ENCODE measurements at places on chromosomes 6 and 20. TPM values are rescaled to one million over a fixed set of nuclear protein-coding genes. Genes with fewer than 3 reads are reported as not detected.
A peak's percentile ranks its signal among the peaks of the same experiment; 100 is the strongest.

GRCh38 chr6:71979911-71980310 is 93.6 kb downstream of the RIMS1 start:
- DNase-seq, result no peak
- no peak overlapping the region for H3K27ac ChIP-seq
- H3K36me3 ChIP-seq, result no peaks in the 10 kb centered on the region
- H3K4me1 ChIP-seq, result no peaks in the 10 kb centered on the region
- H3K27me3 ChIP-seq, result no peaks in the 10 kb centered on the region
- H3K4me3 ChIP-seq, result no peak overlapping the region

DNA sequence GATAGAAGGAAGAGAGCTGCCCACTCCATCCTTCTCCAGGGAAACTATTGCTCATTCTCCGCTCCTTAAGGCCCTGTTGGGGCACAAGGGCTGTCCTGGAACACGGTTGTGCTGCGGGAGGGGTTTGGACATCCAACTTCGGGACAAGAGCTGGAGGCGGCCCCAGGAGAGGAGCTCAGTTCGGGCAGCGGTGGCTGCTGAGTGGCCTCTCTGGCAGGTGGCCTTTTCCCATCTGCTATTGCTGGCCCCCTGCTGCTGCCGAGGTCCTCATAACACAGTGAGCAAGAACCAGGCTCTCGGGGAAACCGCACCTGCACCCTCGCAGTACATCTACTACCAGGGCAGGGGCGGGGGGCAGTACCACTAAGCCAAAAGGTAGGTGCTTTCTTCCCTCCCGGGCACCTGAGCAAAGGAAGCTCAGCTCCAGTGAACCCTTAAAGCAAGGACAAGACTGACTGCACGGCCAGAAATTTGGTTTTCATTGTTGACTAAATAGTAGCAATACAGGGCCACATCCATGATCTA is 63.7 kb downstream of the PSMG4 start:
- H3K4me3 ChIP-seq, result no peak overlapping the region
- H3K4me1 ChIP-seq, result peaks cover 36% of the 10 kb centered on the region
- peaks cover 6% of the 10 kb centered on the region for H3K27me3 ChIP-seq
- DNase-seq, result no peak

GRCh38 chr6:157859775-157860504 is 36.9 kb downstream of the SNX9 start:
- peaks cover 35% of the 10 kb centered on the region for H3K36me3 ChIP-seq
- no peak for DNase-seq
- H3K27me3 ChIP-seq, result peaks cover 8% of the 10 kb centered on the region
- no peak overlapping the region for H3K27ac ChIP-seq

- H3K27ac ChIP-seq, result no peak overlapping the region
- peaks cover 72% of the 10 kb centered on the region for H3K4me1 ChIP-seq
- H3K27me3 ChIP-seq, result no peaks in the 10 kb centered on the region
- H3K4me3 ChIP-seq, result peak overlapping the region; percentile 46
Measured at GRCh38 chr20:62063315-62063980, 2.2 kb downstream of the TAF4 start.

- H3K27ac ChIP-seq, result peak overlapping the region; percentile 39
- H3K27me3 ChIP-seq, result no peaks in the 10 kb centered on the region
- H3K36me3 ChIP-seq, result peaks cover 1% of the 10 kb centered on the region
- no peak for DNase-seq
- peak overlapping the region; percentile 68 for H3K4me3 ChIP-seq
- peaks cover 24% of the 10 kb centered on the region for H3K4me1 ChIP-seq
Measured at GRCh38 chr6:5497896-5498578, 236.7 kb downstream of the FARS2 start.

GRCh38 chr20:677957-678356 is 2.4 kb upstream of the SCRT2 start:
- DNase-seq, result no peak
- no peak overlapping the region for H3K4me3 ChIP-seq
- no peak overlapping the region for H3K27ac ChIP-seq
- no peaks in the 10 kb centered on the region for H3K36me3 ChIP-seq

Gene PRSS16
- total RNA-seq, result 5.6 TPM

DNA sequence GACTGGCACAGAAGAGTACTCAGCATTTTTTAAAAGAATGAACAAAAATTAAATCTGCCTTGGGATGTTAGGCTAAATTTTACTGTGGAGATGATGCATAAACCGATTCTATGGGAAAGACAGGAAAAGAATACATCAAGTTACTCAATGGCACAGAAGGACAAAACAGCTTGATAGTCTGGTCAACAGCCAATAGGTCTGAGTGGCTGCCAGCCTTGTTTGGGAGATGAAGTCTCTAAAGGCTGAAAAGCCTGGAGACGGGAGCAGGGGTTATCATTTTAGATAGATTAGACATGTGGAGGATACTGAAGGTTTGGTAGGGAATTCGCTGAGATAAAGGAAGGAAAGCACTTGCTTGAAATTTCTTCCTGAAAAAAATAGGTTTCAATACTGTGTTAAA is 56.3 kb upstream of the LAMA2 start:
- no peak for DNase-seq
- H3K4me1 ChIP-seq, result no peaks in the 10 kb centered on the region
- H3K27me3 ChIP-seq, result peaks cover 22% of the 10 kb centered on the region

Gene PHF3
- total RNA-seq, result 72.6 TPM

GRCh38 chr6:154848580-154848979 is 115.4 kb downstream of the SCAF8 start:
- peaks cover 29% of the 10 kb centered on the region for H3K4me1 ChIP-seq
- peak overlapping the region; percentile 17 for H3K27ac ChIP-seq
- H3K27me3 ChIP-seq, result no peaks in the 10 kb centered on the region
- H3K4me3 ChIP-seq, result no peak overlapping the region
- peaks cover 15% of the 10 kb centered on the region for H3K36me3 ChIP-seq

DNA sequence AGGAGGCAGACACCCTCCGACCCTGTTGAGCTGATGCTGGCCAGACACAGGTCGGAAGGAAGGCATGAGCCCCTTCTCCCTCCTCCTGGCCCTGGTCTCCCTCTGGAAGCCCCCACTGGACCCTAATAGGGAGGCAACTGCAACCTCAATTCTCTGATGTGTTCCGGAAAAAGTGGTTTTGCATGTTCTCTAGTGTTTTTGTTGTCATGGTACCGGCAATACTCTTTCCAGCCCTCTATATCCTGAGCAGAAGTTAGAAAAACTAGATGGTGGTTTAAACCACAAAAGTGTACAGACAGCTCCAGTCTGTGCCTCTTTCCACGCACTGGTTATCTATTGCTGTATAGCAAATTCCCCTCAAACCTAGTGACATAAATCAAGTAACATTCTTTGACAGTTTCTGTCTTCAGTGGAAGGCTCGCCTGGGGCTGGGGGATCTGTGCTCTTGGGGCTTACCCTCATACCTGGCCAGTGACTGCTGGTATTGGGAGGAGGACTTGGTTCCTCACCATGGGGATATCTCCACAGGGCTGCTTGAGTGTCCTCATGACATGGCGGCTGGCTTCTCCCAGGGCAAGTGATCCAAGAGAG is 37.0 kb downstream of the SYTL3 start:
- no peak overlapping the region for H3K4me3 ChIP-seq

DNA sequence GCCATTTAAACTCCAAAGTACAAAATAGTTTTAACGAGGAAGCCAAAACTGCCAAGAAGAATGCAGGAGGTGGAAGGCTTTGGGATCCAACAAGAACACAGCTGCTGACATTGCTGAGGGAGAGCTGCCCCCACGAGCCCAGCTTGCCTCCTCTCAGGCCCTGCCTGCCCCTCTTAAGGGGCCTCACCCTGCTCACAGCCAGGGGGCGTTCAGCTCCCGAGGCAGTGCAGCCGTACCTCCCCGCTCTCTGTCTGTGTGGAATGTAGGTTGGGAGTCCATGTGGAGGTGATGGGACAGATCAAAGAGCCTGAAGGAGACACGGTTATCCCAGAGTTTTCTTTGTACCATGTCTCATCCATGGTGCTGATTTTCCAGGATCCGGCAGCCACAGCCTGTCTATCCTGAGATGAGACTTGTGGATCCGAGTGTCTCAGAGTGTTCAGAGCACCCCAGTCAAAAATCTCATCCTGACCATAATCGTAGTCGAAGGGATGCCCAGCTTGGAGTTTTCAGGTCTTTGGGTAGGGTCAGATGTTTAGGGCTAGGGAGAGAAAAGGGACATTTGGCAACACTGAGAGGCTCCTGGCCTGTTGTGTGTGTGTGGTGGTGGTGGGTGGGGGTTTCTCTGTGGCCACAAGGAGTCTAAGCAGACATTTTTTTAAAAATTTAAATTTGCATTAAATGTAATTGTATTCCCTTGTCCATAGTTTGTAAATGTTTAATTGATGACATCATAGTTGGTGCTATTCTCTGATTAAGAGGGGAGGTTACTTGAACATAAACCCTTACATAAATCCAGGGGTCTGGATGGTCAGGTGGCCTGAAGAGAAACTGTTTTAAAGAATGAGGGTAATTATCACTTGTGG is 111.4 kb upstream of the CLDN20 start:
- no peak overlapping the region for H3K4me3 ChIP-seq
- no peak overlapping the region for H3K27ac ChIP-seq
- peaks cover 3% of the 10 kb centered on the region for H3K36me3 ChIP-seq
- no peaks in the 10 kb centered on the region for H3K27me3 ChIP-seq
- H3K4me1 ChIP-seq, result peaks cover 92% of the 10 kb centered on the region

Gene OOEP
- total RNA-seq, result 0.77 TPM

DNA sequence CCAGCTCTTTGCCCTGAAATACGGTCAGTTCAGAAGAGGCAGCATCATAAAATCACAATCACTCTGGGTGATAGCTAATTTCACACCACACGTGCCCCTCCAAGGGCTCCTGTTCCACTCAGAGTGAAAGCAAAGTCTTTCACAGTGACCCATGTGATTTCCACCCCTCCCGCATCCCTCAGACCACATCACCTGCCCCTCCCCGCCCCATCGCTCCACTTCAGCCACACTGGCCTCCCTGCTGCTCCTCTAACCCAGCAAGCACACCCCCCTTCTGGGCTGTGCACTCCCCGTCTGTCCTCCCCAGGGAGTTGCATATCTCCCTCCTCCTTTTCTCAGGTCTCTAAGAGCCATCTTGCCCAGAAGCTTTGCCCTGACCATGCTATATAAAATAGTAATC is 74.5 kb downstream of the PSMG4 start:
- H3K27ac ChIP-seq, result no peak overlapping the region
- H3K36me3 ChIP-seq, result no peaks in the 10 kb centered on the region
- H3K27me3 ChIP-seq, result peaks cover 5% of the 10 kb centered on the region
- H3K4me1 ChIP-seq, result peaks cover 21% of the 10 kb centered on the region
- no peak for DNase-seq

- no peaks in the 10 kb centered on the region for H3K27me3 ChIP-seq
- no peaks in the 10 kb centered on the region for H3K36me3 ChIP-seq
- DNase-seq, result no peak
- H3K4me1 ChIP-seq, result no peaks in the 10 kb centered on the region
- H3K27ac ChIP-seq, result no peak overlapping the region
Measured at GRCh38 chr20:61654726-61655125, 402.7 kb downstream of the CDH4 start.

Gene ESR1
- total RNA-seq, result 1.3 TPM

DNA sequence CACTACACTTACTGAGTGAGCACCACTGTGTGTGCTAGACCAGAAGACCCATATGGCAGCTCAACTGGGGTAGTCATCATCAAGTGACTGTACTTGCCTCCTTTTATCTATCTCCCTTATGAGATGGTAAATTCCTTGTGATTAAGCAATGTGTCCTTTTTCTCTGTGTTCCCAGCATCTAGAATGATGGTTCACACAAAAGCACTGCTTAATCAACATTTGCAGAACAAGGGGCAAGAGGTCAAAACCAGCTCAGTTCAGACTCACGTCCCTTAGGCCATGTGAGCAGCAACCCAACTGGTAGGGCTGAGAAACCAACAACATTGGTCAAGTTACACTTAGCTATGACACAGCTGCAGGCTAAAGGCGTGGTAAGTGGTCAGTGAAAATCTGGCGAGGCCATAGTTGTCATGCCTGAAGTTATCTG is 10.0 kb downstream of the TRAM2 start:
- no peak for DNase-seq
- no peaks in the 10 kb centered on the region for H3K36me3 ChIP-seq

GRCh38 chr6:38012573-38012972 is 193.0 kb downstream of the ZFAND3 start:
- H3K4me3 ChIP-seq, result no peak overlapping the region
- no peak overlapping the region for H3K27ac ChIP-seq
- DNase-seq, result no peak
- H3K4me1 ChIP-seq, result peaks cover 8% of the 10 kb centered on the region
- H3K36me3 ChIP-seq, result peaks cover 2% of the 10 kb centered on the region

- peak overlapping the region; percentile 95 for H3K27ac ChIP-seq
- DNase-seq, result no peak
- H3K36me3 ChIP-seq, result peaks cover 7% of the 10 kb centered on the region
- peaks cover 22% of the 10 kb centered on the region for H3K4me1 ChIP-seq
- peak overlapping the region; percentile 94 for H3K4me3 ChIP-seq
Measured at GRCh38 chr20:25622450-25623224, 1.2 kb downstream of the NANP start.

DNA sequence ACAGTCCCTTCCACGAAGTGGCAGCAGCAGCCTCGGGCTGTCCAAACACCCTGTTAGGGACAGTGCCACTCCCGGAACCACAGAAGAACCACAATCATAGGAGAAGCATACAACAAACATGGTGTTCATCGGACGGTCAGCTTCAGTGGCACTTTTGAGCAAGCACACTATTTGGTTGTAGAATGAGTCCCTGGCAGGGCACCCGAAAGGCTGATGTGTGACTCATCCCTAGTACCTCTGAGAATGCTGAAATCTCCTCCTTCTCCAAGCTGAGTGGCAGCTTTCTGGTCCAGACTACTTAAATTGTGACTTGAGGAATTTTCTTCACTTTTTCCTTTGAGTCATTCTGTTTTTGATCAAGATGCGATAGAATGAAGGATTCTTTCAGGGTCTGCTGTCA is 282.5 kb downstream of the ESR1 start:
- H3K4me1 ChIP-seq, result no peaks in the 10 kb centered on the region
- DNase-seq, result no peak
- H3K27ac ChIP-seq, result no peak overlapping the region
- no peaks in the 10 kb centered on the region for H3K27me3 ChIP-seq
- no peak overlapping the region for H3K4me3 ChIP-seq

- DNase-seq, result no peak
- no peaks in the 10 kb centered on the region for H3K27me3 ChIP-seq
- no peak overlapping the region for H3K4me3 ChIP-seq
- H3K27ac ChIP-seq, result no peak overlapping the region
Measured at GRCh38 chr6:71619836-71620235, 266.5 kb upstream of the RIMS1 start.

GRCh38 chr20:41185013-41185757 is 47.8 kb downstream of the PLCG1 start:
- H3K36me3 ChIP-seq, result no peaks in the 10 kb centered on the region
- no peak overlapping the region for H3K4me3 ChIP-seq
- peaks cover 10% of the 10 kb centered on the region for H3K4me1 ChIP-seq
- H3K27ac ChIP-seq, result no peak overlapping the region
- H3K27me3 ChIP-seq, result no peaks in the 10 kb centered on the region
- DNase-seq, result no peak

DNA sequence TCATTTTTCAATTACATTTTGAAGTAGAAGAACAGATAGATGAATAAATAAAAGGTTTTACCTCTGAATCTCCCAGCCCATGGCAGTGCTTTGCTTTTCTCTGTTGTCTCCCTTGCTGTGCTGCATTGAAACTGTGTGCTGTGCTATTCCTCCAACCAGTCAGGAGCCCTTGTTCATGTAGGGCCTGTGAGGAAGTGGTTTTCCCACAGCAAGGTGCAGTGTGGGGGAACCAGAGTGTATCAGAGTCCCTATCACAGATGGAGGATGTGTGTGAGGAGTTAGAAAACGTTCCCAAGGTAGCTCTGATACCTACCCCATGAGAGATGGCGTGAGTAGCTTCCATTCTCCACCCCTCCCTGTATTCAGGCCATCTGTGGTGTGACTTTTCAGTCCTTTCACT is 72.8 kb upstream of the RALGAPA2 start:
- H3K4me1 ChIP-seq, result no peaks in the 10 kb centered on the region
- H3K4me3 ChIP-seq, result no peak overlapping the region
- H3K27ac ChIP-seq, result no peak overlapping the region
- H3K36me3 ChIP-seq, result peaks cover 3% of the 10 kb centered on the region

- peaks cover 6% of the 10 kb centered on the region for H3K4me1 ChIP-seq
- H3K4me3 ChIP-seq, result no peak overlapping the region
- H3K27ac ChIP-seq, result peak overlapping the region; percentile 63
- no peak for DNase-seq
Measured at GRCh38 chr20:47293631-47294030, 62.9 kb downstream of the ZMYND8 start.

All from activated T-cell treated with anti-CD3 and anti-CD28 coated beads, Interleukin-2, amount 50 U/mL, for 72 hours (primary cell).